Dermis microvascular lymphatic vessel endothelial cell (primary cell): ENCODE measurements at places on chromosomes 13 and 19. TPM values are rescaled to one million over a fixed set of nuclear protein-coding genes. Genes with fewer than 3 reads are reported as not detected.
A peak's percentile ranks its signal among the peaks of the same experiment; 100 is the strongest.

- DNase-seq: peak; percentile 47
Observed at GRCh38 chr13:84896128-84896527, 903.1 kb downstream of the SLITRK6 start.

DNA sequence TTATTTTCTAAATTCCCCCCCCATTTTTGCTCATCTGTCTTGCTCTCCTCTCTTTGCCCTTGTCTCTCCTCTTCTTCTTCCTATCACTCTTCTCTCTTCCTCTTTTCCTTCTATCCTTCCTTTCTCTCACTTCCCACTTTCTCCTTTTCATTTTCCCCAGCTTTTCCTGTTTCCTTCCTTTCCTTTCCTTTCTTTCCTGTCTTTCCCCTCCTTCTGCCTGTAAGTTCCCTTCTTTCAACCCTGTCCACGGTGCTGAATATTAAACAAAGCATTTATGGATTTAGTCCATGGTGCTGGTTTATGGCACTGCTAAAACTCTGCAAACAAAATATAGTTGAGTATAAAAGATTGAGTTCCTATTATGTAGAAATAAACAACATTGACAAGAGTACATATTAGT is 27.6 kb downstream of the SCEL start:
- DNase-seq: peak; percentile 9

DNA sequence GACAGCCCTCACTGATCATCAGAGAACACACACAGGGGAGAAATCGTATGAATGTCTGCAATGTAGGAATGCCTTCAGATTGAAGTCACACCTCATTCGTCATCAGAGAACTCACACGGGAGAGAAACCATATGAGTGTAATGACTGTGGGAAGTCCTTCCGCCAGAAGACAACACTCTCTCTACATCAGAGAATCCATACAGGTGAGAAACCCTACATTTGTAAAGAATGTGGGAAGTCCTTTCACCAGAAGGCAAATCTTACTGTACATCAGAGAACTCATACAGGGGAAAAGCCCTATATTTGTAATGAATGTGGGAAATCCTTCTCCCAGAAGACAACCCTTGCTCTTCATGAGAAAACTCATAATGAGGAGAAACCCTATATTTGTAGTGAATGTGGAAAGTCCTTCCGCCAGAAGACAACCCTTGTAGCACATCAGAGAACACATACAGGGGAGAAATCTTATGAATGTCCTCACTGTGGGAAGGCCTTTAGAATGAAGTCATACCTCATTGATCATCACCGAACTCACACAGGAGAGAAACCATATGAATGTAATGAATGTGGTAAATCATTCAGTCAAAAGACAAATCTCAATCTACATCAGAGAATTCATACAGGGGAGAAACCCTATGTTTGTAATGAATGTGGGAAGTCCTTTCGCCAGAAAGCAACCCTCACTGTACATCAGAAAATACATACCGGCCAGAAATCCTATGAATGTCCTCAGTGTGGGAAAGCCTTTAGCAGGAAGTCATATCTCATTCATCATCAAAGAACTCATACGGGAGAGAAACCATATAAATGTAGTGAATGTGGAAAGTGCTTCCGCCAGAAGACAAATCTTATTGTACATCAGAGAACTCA is 32.5 kb downstream of the ZNF567 start:
- DNase-seq: no peak

Gene ZNF709
- total RNA-seq: 3.1 and 3.5 TPM in 2 replicates

DNA sequence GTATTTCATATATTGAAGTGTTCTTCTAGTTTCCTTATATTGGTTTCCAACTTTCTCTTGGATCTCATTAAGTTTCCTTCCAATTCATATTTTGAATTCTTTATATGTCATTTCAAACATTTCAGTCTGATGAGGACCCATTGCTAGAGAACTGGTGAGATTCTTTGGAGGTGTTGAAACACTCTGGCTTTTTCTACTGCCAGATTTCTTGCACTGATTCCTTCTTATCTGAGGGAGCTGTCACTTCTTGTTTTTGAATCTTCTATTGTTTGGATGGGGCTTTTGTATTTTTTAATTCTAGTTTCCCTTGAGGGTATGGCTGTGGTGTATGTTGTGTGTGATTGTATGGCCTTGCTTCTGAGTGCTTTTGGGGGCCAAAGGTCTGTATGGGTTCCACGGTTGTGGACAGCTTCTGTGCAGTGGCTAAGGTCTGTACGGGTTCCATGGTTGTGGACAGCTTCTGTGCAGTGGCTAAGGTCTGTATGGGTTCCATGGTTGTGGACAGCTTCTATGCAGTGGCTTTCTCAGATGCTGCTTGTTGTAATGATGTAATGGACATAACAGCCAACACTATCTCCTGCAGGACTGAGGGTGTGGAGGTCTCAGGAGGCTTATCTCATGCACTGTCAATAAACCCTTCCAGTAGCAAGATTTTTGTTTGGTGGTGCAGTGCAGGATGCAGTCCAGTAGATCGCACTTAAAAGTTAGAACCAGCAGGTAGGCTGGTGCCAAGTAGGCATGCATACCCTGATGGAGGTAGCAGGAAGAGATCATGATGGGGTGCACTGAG is 36.8 kb downstream of the ACSBG2 start:
- DNase-seq: no peak

Gene PTPRH
- total RNA-seq: 0.13 TPM in 2 replicates

Gene CYP2B6
- not detected in 2 replicates for total RNA-seq
